ENCODE measurements at places on chromosomes 6 and 20. TPM values are rescaled to one million over a fixed set of nuclear protein-coding genes. Genes with fewer than 3 reads are reported as not detected.

Gene RBM24
- total RNA-seq: not detected

Gene RALGAPA2
- 26.6 TPM for total RNA-seq

Gene FAM83C
- not detected for total RNA-seq

Gene TUBB2B
- 0.66 TPM for total RNA-seq

Gene BPIFB2
- not detected for total RNA-seq

Gene PRKN
- 1.9 TPM for total RNA-seq

Gene BANF2
- total RNA-seq: not detected

Gene OPRL1
- 1.4 TPM for total RNA-seq

Gene TMEM200A
- total RNA-seq: 0.52 TPM

Gene TSHZ2
- not detected for total RNA-seq

Gene KHDC1L
- 2.1 TPM for total RNA-seq

Gene PDE7B
- 0.18 TPM for total RNA-seq

Gene PNPLA1
- 0.61 TPM for total RNA-seq

Gene HCK
- total RNA-seq: 12.4 TPM

Gene BTNL2
- not detected for total RNA-seq

Gene MUCL3
- not detected for total RNA-seq

Gene PAX1
- not detected for total RNA-seq

Gene CST5
- total RNA-seq: not detected

Gene NUP43
- 20.8 TPM for total RNA-seq

Gene C20orf202
- total RNA-seq: 0.60 TPM

Gene NT5E
- not detected for total RNA-seq

Gene ANGPT4
- total RNA-seq: not detected

Gene NR2E1
- not detected for total RNA-seq

Gene GLP1R
- total RNA-seq: 2.2 TPM

Gene ZNF311
- 0.28 TPM for total RNA-seq

Gene PLA2G7
- not detected for total RNA-seq

Gene ZKSCAN4
- 4.2 TPM for total RNA-seq

Gene TTLL9
- not detected for total RNA-seq

Gene EDN1
- 1.5 TPM for total RNA-seq

Gene ZHX3
- total RNA-seq: 11.8 TPM

Gene IFNGR1
- 128 TPM for total RNA-seq

Gene FOXP4
- total RNA-seq: 21.1 TPM

Gene GNAS
- 823 TPM for total RNA-seq

Gene RIMS4
- total RNA-seq: not detected

Gene KHDC1
- total RNA-seq: 4.1 TPM

Gene PRPH2
- 0.16 TPM for total RNA-seq

Gene SNAI1
- total RNA-seq: 2.1 TPM

Gene WFDC5
- not detected for total RNA-seq

Gene FAM50B
- total RNA-seq: 1.9 TPM

Gene LHFPL5
- total RNA-seq: not detected

Gene SLC22A16
- total RNA-seq: not detected

Gene ZC3H12D
- total RNA-seq: 4.1 TPM

Gene NPBWR2
- not detected for total RNA-seq

Gene KCNQ5
- total RNA-seq: 8.7 TPM

Gene PPP1R14C
- total RNA-seq: not detected

Gene DYNLT2
- 6.8 TPM for total RNA-seq

Gene CYP39A1
- total RNA-seq: not detected

Gene MDC1
- total RNA-seq: 64.5 TPM

Gene SMIM8
- 9.5 TPM for total RNA-seq

Gene SLC24A3
- 0.09 TPM for total RNA-seq

Gene NKAIN2
- not detected for total RNA-seq

Gene ZNFX1
- total RNA-seq: 58.5 TPM

All from natural killer cell (primary cell).